ENCODE measurements at places on chromosomes 13 and 19.

DNA sequence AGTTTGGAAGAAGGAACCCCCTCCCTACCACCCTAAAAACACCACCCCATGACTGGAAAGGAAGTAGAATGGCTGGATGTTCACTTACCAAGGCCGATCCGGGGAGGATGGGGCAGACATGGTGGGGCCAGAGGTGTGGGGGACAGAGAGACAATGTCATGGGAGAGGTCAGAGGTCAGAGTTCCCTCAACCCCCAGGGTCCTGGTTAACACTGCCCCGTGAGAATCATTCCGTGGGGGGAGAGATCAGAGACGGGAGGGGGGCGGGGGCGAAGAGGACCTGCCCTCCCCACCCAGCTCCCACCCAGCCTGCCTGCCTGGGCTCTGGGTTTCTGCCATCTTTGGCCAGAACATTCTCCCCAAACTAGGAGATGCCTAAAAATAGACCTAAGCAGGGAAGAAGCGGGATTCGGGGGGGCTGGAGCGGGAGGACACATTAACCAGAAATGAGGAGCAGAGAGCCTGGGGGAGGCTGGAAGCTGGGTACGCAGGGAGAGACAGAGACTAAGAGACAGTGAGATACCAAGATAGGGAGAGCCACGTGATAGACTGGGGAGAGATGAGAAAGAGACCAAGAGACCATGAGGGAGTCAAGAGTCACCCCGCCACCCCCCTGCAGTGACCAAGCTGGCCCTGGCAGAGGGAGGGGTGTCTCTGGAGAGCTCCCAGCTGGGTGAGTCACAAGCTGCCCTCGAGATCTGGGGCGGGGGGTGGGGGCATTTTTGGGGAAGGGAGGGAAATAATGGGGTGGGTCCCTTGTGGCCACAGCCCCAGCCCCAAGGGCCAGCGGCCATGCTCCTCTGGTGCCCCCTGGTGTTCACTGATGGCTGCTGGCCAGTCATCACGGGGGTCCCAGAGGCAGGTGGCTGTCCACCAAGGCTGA, 6.1 kb upstream of the KANK2 start:
- peak; percentile 73 for DNase-seq

GRCh38 chr13:40149611-40150274, 494.3 kb downstream of the COG6 start:
- peak; percentile 78 for DNase-seq

- DNase-seq = peak; percentile 76
These were observed at the start of gene AXL for GRCh38 chr19:41218615-41219507. Gene AXL (plus strand): TSS chr19:41219223. CDS start chr19:41219393, 170 bp downstream.

DNA sequence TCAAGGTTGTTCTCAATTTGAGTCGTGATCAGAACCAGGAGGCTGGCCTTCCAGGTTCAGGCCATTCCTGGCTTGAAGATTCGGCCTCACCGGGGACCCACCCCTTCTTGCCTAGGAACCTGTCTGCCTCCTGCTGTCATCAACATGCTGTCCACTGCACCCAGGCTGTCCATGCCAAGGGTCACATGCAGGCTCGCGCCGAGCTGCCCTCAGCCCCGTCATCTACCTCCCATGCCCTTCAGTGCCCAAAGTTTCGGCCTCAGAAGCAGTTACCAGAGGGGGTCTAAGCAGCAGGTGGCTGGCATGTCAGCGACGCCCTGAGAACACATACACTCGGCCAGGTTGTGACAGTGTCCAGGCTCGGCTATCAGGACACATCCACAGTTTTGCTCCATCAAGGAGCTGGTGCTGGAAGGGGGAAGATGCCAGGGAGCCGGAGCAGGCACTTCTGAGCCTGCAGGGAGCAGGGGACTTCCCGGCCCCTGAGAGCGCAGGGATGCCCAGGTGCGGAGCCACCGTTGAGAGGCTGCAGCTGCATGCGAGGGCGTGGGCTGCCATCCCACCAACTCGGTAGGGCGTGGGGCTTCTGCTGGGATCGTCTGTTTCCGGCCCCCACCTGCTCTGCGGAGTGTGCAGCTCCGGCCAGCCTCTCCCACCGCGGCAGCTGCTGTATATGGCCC, 590.9 kb upstream of the SLITRK5 start:
- no peak for DNase-seq

GRCh38 chr19:34124828-34125227, 47.5 kb upstream of the LSM14A start:
- DNase-seq = no peak

Data from astrocyte of the spinal cord (primary cell).